ENCODE measurements at places on chromosomes 1 and 21. TPM values are rescaled to one million over a fixed set of nuclear protein-coding genes. Genes with fewer than 3 reads are reported as not detected.
A peak's percentile ranks its signal among the peaks of the same experiment; 100 is the strongest.

- DNase-seq: no peak
Observed at GRCh38 chr1:44242746-44243145, 29.5 kb downstream of the DMAP1 start.

DNA sequence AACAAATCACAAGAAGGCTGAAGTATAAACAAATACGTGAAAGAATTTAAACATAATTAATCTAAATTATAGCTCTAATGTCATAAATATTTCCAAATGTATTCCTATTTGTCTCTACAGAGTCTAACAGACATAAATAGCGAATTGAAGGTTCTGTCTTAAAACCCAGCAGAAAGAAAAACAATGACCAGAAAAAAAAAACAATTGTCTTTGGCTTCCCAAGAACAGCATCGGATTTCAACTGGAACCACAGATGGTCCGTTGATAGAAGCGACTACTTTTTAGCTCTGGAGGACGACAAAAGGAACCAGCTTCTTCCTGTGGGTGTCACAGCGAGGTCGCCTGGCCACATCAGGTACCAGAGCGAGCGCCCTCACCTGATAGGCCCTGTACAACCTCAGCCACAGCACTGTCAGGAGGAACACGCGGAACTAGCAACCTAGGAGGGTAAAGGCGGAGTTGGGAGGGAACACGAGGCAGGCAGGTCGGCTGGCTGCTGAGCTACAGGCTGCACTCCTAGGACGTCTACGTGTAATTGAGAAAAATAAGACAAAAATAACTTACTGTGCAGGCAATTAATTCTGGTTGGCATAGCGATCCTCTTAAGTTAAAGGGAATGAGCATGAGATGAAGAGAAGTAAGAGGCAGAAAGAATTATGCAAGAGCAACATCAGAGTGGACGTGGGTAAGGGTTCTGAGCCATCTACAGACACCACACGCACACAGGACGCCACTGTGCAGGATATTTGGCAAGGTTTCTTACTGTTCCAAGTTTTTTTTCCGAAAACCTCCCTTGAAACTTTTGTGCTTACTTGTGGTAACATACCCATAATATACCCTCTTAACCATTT lies 16.7 kb upstream of the PRDM15 start:
- no peak for DNase-seq

DNA sequence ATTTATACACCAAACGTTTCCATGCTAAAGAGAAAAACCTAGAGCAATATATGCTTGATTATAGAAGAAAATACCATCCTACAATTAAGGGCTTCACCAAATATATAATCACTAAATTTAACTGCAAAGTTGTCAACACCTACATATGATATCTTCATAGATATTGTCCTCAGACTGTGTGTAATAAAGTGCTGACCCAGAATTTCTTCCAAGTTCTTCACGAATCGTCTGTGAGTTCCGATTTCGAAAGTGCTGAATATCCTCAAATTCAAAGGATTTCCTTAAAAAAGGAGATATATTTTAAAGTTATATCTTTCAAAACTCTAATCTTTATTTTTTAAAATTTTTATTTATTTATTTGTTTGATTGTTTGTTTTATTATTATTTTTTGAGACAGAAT lies 41.9 kb upstream of the BCAS2 start:
- DNase-seq: no peak

- DNase-seq: no peak
Observed at GRCh38 chr1:14716474-14716873, 118.0 kb downstream of the KAZN start.

DNA sequence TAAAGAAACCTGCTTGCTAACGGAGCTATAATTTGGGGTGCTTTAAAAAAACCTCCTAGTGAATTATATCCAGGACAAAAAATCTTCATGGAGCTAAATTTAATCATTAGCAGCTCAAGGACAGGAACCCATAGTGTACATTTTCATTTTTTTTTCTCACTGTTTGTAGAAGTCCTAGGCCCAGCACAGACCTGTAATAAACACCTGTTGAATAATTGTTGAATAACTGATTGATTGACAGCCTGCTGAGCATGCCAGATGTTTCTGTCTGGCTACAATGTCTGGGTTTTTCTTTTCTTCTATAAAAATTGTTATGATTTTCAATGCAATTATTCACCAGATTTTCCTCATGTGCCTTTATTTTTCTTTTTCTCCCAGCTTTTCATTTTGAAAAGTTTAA lies 10.9 kb upstream of the GALNT2 start:
- DNase-seq: no peak

DNA sequence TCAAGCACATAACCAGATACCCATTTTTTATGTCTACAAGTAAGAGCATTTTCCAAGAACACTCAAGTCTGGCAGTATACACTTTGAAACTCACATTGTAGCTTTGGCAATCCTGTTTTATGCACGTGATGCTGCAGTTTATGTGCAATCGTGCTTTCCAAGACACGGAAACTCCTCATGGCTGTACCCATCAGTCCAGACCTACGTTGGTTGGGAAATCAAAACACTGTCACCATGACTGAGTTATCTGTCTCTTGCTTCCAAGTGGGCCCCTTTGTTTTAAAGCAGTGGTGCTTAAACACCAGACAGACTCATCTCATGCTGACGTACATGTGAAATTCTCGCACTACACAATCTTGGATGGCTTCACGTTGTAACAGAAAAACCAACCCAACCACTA lies 192.8 kb downstream of the LTN1 start:
- no peak for DNase-seq

- no peak for DNase-seq
Observed at GRCh38 chr1:10283318-10283984, 73.1 kb downstream of the KIF1B start.

- DNase-seq: no peak
Observed at GRCh38 chr1:10620776-10621175, 146.0 kb downstream of the PEX14 start.

GRCh38 chr1:95048317-95048716 lies 24.4 kb downstream of the ALG14 start:
- DNase-seq: no peak

GRCh38 chr1:39344394-39345154 lies 140.1 kb downstream of the MACF1 start:
- DNase-seq: no peak

- no peak for DNase-seq
Observed at GRCh38 chr1:204161609-204162493, 4.3 kb downstream of the REN start.

DNA sequence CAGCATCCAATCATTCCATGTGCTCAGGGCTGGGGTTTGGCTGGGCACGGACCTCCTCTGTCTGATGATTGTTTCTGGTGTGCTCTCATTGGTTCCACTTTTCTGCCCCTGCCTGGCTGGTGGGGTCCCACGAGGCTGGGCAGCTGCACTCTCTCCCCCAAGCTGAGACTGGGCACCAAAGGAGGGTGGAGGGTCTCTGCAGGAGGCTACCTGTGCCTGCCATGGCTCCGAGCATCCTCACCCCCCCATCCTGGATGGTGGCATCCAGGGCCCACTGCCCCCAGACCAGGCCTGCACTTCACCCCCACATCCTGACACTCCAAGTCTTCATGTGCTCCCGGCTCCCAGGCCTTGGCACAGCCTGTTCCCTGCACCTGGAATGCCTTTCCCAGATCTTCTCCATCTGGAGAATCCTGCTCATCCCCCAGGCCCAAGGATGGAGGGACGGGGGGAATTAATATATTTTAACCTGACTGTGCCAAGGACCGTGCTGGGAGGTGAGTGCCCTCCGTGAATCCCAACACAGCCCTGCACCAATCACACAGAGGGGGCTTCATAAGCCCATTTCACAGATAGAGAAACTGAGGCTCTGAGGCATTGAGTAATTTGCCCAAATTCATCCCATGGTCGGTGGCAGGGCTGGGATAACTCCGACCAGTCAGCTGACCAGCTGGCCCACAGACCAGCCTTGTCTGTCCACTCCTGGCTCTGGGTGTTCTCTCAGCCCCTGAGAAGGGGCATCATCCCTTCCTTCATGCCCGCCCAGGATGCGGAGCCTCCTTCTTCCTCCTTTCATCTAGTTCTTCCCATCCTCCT lies 403.4 kb downstream of the MATN1 start:
- DNase-seq: peak; percentile 27

DNA sequence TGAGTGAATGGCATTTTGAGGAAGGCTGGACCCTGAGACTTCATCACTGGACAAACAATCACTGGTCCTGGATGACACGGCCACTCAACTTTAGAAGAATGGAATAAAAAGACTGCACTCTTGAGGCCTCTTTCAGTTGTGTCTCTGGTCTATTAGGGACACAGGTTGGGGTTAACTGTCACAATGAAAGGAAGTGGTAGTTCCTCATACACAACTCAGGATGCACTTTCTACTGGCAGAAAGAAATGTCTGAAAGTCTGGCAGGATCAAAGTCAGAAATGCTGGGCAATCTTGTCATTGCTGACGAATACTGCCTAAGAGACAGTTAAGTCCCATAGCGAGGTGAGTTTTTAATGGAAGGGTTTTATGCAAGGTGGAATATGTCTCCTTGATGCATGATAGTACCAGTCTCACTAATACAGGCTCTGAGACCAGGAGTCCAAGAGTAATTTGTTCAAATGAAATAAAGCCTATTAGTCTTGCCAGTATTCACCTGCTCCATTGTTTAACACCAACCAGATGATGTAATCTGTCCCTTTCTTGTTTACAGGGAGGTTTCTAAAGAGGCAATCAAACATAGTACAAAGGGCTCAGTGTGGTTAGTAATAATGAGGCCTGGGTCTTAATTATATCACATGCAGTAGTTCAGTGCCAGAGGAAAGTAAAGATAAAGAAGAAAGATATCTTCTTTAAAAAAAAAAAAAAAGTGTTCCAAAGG lies 11.2 kb upstream of the RRP15 start:
- DNase-seq: no peak

GRCh38 chr1:9244501-9245229 lies 10.1 kb downstream of the H6PD start:
- DNase-seq: no peak

DNA sequence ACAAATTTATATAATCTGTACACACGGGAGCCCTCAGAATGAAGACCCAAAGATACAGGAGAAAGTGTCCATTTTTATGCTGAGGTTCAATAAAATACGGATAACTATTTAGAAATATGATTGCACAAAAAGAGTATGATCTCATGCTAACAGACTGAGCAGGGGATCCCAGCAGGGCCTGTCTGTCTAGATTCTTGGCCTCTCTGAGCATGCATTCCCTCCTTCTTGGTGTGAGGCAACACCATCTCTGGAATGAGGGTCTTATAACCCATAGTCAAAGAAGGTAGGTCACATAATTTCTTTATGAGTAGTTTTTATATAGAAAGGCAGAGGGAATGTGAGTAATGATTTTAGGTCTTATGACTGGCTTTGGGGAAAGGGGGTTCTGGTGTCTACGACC lies 5.4 kb downstream of the PRMT6 start:
- DNase-seq: no peak

GRCh38 chr1:3584915-3585314 lies 26.4 kb downstream of the MEGF6 start:
- DNase-seq: no peak

GRCh38 chr1:227370533-227371254 lies 52.4 kb upstream of the CDC42BPA start:
- DNase-seq: no peak

APCS gene
- total RNA-seq: 1,727 TPM

SLC9A1 gene
- total RNA-seq: 2.7 TPM

OR2T11 gene
- not detected for total RNA-seq

GCSAML gene
- total RNA-seq: not detected
